ENCODE measurements at places on chromosomes 1 and 21.

DNA sequence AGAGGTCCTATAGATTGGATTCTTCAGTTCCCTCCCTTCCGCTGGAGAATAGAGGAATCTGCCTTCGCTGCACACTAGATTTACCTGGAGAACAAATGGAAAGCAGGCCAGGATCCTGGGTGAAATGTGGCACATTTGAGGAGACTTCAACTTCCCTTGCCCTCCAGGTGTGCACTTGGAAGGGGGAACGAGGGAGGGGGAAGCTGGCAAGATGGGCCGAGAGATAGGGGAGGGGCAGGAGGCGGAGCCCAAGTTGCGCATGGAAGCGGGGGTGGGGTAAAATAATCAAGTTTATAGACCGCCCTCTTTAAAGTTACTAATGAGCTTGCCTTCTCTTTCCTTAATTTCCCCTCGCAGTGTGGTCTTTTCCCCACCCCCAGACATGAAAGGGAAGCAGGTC lies 155.7 kb upstream of the CAMK1G start:
- H3K36me3 ChIP-seq, result no peaks in the 10 kb centered on the region
- H3K27ac ChIP-seq, result no peak overlapping the region
- H3K27me3 ChIP-seq, result peaks cover 4% of the 10 kb centered on the region
- H3K4me3 ChIP-seq, result no peak overlapping the region
- DNase-seq, result no peak

GRCh38 chr1:25186161-25187007 lies 45.9 kb downstream of the SYF2 start:
- no peaks in the 10 kb centered on the region for H3K4me1 ChIP-seq
- no peak for DNase-seq
- H3K4me3 ChIP-seq, result no peak overlapping the region
- peaks cover 7% of the 10 kb centered on the region for H3K27me3 ChIP-seq
- no peak overlapping the region for H3K27ac ChIP-seq

GRCh38 chr1:31583995-31584868 lies 7.9 kb downstream of the TINAGL1 start:
- H3K4me3 ChIP-seq, result no peak overlapping the region
- no peaks in the 10 kb centered on the region for H3K4me1 ChIP-seq
- no peaks in the 10 kb centered on the region for H3K36me3 ChIP-seq
- no peaks in the 10 kb centered on the region for H3K27me3 ChIP-seq
- H3K27ac ChIP-seq, result no peak overlapping the region
- DNase-seq, result no peak

DNA sequence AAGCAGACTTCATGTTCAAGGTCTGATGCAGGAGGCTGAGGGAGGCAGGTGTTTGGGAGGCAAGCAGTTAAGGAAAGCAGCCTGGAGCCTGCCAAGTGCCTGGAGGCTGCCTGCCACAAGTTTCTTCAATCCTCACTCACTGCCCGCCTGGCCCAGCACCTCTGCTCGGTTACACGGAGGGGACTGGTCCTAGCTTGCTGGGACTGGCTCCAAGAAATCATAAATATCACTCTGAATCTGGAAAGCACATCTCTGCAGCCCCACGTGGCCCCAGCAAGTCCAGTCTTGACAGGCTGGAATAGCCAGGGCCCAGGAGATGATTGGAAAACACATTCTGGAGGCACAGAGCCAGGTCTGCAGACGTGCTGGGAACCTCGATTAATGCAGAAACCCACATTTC lies 83.9 kb downstream of the BCAR3 start:
- no peaks in the 10 kb centered on the region for H3K4me1 ChIP-seq
- DNase-seq, result no peak
- H3K27ac ChIP-seq, result no peak overlapping the region

DNA sequence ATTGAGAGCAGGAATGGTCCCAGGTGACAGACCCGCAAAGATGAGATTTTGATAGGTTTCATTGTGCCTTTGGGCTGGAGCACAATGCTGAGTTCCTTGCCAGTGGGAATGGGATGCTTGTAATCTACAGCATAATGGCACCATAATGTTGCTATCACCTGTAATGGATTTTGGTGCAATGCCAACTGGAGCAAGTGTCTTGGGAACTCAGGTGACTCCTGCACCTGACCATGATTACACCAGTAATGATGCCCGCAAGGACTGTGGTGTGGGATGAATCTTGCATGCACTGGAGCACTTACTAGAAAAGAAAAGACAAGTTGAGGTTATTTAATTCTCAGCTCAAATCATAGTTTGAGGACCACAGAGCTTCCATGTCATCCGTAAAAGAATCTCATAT lies 96.7 kb downstream of the PTPRU start:
- no peak overlapping the region for H3K4me3 ChIP-seq
- DNase-seq, result no peak
- no peak overlapping the region for H3K27ac ChIP-seq
- H3K36me3 ChIP-seq, result no peaks in the 10 kb centered on the region
